ENCODE measurements at places on chromosomes 16 and 17.

DNA sequence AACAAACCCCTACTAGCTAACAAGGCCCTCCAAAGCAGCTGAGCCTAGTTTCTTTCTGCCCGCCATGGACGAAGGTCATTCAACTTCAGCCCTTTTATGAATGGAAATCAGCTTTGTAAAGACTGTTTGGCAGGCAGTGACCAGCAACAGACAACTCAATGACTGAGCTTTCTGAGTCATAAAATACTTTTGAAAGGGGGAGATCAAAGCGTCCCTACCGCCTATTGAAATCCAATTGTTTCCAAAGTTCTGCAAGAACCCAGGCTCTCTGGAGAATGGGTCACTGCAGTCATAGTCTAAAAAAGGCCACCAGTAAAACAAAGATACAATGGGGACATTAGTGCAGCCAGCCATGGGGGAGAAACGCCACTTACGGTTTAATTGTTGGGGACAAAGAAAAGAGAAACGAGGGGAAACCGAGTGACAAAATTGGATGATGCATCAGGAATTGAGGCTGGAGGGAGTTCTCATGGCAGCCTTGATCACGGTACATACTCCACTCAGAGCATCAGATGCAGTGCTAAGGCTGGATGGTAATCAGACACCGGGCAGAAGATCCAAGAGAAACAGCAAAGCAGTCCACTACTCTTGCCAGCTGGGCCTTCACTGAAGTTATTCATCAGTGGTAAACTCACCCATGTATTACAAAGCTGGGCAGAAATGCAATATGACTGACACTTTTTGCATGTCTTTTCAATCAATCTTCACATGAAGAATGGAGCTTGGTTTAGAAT, 9.8 kb downstream of the ADAMTS18 start:
- no peak for DNase-seq

DNA sequence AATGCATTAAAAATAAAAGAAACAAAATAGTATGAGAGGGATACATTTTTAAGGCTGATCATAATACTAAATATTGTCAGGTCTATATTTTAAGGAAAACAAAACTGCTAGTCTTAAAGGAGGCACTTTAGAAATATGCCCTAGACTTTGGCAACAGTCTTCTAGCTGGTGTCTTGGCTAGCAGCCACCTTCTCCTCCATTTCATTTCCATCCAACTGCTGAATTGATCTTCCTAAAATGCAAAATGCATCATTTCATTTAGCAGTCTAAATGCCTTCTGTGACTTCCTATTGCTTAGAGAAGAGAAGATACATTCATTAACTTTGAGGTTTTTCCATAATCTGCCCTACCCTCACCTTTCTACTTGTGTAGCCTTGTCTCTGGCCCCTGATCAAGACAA, 1404.1 kb downstream of the CDH11 start:
- no peak for DNase-seq

DNA sequence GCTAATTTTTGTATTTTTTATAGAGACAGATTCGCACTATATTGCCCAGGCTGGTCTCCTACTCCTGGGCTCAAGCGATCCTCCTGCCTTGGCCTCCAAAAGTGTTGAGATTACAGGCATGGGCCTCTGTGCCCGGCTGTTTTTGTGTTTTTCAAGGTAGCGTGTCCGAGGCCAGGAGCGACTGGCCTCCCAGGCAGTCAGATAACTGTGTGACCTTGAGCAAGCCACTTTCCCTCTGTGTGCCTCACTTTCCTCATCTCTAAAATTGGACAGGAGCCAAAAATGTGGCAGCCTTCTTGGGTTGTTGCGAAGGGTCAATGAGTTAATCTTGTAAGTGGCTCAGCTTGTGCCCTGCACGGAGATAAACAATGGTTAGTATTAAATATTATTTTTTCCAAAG, 2.4 kb downstream of the ABCC1 start:
- DNase-seq: no peak

- DNase-seq: no peak
These were observed 57.5 kb downstream of the WIPI1 start for GRCh38 chr17:68399638-68400403.

DNA sequence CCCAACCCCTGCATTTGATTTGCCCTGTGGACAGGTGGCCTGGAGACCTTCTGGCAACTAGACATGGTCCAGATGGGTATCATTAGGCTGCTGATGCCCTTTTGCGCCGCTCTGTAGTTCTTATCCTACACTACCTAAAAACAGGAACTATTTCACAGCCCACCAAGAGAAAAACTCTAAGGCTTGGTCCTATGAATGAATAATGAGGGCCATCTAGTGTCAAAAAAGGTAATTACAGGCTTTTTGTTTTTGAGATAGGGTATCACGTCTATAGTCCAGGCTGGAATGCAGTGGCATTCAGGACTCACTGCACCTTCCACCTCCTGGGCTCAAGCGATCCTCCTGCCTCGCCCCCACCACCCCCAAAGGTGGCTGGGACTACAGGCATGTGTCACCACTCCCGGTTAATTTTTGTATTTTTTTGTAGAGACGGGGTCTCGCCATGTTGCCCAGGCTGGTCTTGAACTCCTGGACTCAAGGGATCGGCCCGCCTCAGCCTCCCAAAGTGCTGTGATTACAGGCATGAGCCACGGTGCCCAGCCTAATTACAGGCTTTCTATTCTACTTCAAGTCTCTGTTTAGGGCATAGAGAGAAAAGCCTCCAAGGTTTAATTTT, 20.9 kb downstream of the COIL start:
- DNase-seq: no peak

- no peak for DNase-seq
These were observed 43.6 kb downstream of the RNF157 start for GRCh38 chr17:76196675-76197074.

DNA sequence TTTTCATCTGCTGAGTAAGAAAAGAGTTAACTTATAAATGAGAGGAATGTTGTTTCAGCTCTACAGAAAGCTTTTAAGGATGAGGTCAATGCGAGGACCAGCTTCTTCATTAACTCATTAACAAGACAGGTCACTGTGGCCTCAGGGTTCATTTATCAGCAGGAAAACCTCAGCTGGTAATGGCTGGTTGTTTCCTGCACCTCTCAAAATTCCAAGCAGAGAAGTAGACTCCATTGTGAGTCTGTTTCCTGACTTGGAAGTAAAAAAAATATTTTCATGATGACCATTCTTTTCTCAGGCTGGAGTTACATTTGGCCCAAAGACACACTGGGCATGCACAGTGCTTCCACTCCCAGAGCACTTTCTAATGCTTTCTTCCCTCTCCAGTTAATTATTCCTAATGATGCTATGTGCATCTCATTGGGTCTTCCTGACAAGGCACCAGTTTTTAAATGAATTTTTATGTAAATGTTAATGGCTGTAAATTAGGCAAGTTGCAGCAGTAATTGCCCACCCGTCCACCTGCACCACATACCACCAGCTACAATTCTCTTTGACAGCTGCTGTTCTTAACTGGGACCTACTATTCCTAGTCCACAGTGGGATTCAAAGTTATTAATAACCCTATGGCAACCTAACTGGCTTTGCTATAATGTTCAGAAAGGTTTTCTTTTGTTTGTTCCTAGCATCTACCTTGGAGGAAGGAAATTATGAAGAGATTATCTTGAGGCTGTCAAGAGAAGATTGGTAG, 89.5 kb upstream of the BCAR1 start:
- no peak for DNase-seq

DNA sequence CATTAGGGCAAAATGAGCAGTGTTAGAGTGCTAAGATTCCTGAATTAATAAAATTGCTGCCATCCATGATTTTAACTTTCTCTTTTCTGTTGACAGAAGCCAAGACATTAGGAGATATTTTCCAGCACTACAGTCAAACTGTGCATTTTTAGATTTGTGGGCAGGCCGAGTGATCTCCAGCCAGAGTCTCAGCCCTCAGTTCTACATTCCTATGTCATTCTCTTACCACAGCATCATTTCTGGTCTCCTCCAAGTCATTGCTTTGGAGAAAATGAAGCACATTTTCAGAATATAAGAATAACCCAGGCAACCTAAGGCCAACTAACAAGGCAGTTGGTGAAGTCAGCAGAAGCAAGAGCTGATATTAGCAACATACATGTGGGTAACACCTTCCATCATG, 74.6 kb upstream of the NUDT7 start:
- no peak for DNase-seq

- no peak for DNase-seq
These were observed 30.7 kb downstream of the PIEZO1 start for GRCh38 chr16:88754109-88754911.

- no peak for DNase-seq
These were observed 103.1 kb downstream of the RPTOR start for GRCh38 chr17:80647746-80648145.

DNA sequence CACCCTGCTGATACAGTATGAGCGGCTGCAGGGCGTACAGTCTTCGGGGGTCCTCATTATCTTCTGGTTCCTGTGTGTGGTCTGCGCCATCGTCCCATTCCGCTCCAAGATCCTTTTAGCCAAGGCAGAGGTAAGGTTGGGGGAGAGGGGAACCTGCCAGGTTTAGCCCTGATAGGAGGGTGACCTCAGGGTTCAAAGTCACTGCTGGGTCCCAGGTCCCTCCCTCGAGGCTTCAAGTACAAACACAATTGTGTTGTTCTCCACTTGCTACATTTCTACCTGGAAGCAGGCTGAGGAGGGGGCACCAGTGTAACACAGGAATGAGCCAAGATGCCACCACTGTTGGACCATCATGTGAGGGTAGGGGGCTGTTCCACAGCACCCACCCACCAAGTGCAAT, 22.4 kb downstream of the ABCC3 start:
- no peak for DNase-seq

DNA sequence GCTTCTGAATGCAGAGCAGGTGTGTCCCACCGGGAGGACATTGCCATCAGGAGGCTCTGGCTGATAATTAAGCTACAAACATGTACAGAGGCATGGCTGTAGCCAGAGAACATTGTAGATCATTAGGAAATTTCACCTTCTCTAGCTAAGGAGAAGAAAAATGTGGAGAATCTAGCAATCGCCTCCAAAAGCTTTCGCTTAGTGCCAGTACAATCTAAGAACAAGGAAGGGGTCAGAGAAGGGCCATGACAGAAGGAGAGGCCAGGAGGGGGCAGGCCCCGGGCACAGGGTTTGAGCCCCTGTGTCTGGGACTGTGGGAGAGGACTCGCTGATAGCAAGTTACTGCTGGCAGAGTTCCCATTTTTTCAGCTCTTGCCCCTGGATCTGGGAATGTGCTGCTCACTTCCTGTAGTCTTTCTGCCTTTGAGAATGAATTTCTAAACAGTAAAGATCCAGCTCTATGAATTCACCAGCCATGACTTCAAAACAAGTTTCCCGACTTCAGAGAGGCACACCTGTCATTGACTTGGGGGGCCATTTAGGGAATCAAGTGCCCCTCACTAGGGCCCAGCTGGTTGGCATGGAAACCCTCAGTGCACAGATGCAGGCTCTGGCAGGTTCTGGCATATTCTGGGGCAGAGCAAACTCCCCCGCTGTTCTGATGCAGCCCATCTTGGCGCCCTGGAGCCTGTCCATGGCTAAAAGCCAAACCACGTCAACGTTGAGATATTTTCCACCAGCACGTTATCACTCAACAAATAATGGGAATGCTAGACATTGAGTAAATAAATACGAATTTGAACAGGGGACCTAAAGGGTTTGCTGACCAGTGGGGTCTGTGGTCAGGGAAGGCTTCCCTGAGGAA, 59.5 kb upstream of the CACNG4 start:
- no peak for DNase-seq

- DNase-seq: peak; percentile 79
These were observed at the start of gene PSMD7 for GRCh38 chr16:74296432-74297144. PSMD7 (plus strand) TSS chr16:74296814; CDS start chr16:74296915, 101 bp downstream.

- no peak for DNase-seq
These were observed 506.5 kb downstream of the HS3ST4 start for GRCh38 chr16:26198221-26198620.

DNA sequence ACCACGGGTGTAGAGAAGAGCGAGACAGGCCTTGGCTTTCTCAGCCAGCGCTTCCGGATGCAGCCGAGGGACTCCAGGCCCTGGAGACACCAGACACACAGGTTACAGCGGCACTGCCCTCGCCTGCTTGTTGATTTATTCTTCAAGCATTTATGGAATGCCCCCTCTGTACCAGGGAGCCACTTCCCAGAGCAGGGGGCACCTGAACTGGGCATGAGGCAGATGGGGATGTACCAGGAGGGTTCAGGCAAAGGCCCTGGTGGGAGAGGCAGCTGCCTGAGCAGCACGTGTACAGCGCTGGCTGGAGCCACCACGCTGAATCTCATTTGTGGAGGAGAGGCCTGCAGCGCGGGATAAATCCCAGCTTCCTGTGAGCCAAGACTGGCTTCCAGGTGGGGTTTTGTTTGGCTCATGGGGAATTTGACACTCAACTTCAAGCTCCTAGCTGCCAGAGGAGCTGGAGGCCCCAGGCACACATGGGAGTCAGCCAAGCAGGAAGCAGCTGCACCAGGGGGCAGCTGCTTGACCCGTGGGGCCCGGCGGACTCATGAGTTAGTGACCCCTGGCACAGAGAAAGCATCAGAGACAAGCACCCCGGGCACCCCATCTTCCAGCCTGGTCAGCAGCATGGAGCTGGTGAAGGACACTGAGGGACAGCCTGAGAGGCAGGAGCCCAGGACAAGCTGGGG, 59.7 kb downstream of the IL21R start:
- DNase-seq: no peak

DNA sequence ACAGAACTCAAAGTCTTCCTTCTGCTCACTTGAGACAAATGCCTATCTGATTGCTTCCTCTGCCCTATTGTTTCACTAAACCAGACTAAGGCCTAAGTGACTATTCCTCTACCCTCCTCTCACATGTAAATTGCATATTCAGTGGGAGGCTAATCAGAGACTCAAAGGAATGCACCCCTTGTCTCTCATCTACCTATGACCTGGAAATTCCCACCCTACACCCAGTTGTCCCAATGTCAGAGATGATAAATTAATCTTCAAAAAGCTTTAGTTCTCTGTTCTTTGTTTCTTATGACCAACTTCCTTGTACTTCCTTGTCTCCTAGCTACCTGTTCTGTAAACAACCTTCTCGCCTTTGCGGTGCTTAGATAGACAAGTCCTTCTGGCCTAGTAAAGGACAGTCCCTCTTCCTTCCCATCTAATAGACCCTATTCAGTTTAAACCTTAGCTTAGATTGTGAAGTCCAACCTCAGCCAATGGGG, 76.0 kb downstream of the EMP2 start:
- no peak for DNase-seq

GRCh38 chr17:47801176-47801765, 20.3 kb downstream of the OSBPL7 start:
- no peak for DNase-seq
